ENCODE measurements at places on chromosomes 3 and 15.

DNA sequence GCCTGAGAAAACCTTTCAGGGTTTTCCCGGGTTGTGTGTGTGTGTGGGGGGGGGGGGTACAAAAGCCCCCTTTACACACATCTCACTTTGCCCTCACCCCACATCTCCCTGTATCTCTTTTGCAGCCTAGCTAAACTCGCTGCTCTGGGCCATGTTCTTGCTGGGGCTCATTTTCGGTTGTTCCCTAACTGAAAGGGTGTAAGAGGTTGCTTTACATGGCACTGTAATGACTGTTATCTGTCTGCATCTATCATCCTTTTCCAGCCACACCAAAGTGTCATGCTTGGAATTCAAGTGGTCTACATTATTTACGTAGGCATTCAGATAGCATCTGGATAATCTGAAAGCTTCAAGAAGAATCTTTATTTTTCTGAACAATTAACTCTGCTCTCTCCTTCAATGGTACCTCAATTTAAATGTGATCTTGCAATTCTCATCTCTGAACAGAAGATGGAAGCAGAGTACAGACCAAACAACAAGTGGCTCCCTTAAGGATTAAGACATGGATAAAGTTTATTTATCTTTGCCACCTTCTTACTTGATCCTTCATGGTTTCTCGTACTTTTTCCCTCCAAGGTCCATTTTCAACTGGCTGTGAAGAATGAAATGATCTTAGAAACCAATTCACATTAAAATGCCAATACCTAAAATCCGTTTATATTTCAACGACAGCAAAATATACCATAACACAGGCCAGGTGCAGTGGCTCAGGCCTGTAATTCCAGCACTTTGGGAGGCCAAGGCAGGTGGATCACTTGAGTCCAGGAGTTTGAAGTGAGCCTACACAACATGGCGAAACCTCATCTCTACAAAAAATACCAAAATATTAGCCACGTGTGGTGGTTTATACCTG is 34.9 kb downstream of the DCLK3 start:
- DNase-seq: no peak

DNA sequence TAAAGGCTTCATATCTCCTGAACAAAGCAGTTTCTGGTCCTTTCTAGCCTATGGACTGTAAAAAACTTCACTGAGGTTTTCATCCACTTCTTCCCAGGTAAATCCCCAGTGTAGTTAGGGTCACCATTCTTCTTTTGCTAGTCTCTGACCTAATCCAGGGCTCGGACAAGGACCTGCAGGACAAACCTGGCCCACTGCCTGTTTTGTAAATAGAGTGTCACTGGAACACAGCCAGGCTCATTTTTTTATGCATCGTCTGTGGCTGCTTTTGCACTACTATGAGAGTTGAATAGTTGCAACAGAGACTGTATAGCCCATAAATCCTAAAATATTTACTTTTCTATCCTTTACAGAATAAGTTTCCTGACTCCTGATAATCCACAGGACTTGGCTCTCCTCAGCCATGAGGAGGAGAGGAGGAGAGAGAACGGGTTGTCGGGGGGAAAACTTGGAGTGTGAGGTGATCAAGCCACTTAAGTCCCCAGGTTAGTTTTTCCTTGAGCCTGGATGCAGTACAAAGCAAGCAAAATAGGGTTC is 29.0 kb downstream of the CCR3 start:
- no peak for DNase-seq

GRCh38 chr15:56866803-56867202 is 51.6 kb upstream of the TCF12 start:
- DNase-seq: no peak

- no peak for DNase-seq
These were observed 72.7 kb upstream of the CORO2B start for GRCh38 chr15:68506071-68506470.

GRCh38 chr3:188200481-188200880 is 46.5 kb downstream of the LPP start:
- DNase-seq: no peak

DNA sequence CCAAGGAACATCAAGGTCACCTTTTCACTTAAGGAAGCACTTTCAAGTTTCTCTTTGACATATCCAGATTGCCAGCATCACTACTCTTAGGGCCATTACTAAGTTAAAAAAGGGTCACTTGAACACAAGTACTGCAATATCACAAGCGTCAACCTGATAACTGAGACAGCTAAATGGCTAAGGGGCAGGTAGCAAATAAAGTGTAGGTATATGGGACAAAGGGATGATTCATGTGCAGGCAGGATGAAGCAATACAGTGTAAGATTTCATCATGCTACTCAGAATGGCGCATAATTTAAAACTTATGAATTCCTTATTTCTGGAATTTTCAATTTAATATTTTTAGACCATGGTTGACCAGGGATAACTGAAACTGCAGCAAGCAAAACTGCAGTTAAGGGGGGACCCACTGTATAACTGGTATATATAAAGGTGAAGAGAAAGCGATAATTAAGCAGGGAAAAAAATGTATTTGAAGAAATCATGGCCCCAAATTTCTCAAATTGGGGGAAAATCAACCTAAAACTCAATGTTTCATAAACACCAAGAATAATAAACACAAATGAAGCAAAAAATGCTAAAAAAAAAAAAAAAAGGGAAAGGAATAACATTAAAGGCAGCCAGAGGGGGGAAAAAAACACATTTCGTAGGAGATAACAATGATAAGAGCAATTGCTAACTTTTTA is 13.1 kb downstream of the CCR1 start:
- no peak for DNase-seq

GRCh38 chr3:179391906-179392305 is 44.4 kb downstream of the MFN1 start:
- DNase-seq: no peak

GRCh38 chr3:108472001-108472591 is 38.3 kb downstream of the MYH15 start:
- DNase-seq: no peak

DNA sequence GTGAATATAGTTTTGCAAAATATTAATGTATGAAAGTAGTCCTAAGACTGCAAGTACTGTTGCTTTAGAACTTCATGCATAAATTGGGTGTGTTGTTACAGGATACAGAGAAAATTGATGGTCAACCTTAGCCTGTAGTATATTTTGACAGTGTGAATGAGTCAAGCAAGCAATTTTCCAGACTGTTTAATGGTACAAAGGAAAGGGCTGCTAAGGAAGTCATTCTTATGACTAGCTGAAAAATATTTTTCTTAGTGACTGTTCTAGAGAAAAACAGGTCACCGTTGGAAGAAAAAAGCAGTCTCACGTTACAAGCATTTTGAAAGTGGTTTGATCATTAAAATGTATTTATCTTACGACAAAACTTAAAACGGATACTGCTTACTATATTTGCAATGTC is 49.2 kb downstream of the MBNL1 start:
- no peak for DNase-seq

DNA sequence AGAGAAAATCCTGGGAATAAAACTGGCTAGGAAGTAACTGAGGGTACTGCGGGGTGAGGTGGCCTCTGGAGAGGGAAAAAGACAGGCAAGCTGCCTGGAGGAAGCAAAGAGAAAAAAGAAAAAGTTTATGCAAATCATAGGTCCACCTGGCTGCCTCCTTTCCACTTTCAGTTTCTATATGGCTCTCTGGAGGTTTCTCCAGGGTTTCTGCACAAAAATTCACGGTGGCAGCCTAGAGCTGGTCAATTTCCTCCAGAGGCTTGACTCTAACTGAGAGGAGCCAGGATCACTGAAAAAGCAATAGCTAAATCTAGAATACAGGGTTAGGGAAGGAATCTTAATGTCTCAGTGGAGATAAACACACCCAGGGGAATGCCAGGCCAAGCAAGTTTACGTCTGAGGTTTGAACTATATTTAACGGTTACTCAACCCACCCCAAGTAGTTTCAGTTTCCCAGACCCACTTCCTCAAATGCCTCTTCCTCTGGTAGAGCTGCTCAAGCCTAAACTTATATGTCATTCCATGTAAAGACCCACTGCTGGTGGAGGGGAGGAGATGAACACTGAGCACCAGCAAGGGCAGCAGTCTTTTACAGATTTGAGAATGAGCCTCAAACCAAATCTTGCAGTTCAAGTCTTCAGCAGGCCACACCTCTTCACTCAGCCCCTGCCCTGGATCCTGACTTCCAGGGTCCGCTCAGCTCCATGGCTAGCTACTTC is 5.7 kb downstream of the LYSMD2 start:
- DNase-seq: no peak

DNA sequence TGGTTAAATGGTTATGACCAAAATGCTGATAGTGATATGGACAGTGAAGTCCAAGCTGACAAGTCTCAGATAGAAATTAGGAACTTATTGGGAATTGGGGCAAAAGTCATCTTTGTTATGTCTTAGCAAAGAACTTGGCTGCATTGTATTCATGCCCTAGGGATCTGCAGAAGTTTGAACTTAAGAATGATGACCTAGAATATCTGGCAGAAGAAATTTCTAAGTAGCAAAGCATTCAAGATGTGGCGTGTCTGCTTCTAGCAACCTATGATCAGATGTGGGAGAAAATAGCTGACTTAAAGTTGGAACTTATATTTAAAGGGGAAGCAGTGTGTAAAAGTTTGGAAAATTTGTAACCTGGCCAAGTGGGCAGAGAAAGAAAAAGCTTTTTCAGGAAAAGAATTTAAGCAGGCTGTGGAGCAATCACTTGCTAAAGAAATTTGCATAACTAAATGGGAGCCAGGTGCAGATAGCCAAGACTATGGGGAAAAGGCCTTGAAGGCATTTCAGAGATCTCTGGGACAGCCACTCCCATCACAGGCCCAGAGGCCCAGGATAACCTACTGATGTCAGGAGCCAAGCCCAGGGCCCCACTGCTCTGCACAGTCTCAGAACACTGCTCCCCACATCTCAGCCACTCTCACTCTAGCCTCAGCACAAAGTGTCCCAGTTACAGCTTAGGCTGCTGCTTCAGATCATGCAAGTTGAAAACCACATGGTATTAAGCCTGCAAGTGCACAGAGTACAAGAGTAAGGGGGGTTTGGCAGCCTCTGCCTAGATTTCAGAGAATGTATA is 147.8 kb upstream of the TGFBR2 start:
- DNase-seq: no peak

DNA sequence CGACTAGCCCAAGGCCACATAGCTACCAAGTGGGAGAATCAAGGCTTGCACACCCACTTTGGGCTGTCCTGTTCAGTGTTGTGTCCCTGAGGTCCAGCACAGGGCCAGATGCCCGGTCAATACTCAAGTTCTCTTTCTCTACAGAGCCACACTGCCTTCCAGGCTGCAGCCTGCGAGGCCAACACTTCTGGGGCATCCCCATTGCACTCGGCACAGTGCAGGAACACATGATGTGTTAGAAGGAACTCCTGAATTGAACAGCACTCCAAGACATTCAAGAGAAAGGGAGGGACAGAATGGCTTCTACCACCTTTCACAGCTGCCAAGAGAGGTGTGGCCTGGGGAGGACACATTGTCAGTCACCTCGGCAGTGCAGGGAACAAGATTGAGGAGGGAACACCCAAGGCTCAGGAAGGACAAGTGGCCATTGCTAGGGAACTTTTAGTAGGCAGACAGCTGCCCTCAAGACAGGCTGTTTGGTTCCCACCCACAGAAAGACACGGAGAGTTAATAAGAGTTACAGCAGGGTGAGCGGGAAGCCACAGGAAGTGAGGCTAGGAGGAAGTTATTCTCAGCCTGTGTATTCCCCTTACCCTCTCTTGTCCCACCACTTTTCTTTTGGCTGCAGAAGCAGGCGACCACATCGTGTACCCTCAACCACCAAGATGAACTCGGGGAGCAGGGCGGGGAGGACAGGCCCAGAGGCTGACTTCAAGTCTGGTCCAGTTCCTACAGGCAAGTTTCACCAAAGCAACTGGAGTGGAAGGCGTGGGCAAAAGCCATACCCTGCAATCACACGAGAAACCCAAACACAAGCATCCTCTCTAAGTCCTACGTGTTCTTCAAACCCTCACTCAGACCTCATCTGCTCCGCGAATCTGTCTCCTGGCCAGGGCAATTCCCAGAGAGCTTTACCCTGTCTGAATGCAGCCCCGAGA is 69.4 kb downstream of the SRGAP3 start:
- no peak for DNase-seq

DNA sequence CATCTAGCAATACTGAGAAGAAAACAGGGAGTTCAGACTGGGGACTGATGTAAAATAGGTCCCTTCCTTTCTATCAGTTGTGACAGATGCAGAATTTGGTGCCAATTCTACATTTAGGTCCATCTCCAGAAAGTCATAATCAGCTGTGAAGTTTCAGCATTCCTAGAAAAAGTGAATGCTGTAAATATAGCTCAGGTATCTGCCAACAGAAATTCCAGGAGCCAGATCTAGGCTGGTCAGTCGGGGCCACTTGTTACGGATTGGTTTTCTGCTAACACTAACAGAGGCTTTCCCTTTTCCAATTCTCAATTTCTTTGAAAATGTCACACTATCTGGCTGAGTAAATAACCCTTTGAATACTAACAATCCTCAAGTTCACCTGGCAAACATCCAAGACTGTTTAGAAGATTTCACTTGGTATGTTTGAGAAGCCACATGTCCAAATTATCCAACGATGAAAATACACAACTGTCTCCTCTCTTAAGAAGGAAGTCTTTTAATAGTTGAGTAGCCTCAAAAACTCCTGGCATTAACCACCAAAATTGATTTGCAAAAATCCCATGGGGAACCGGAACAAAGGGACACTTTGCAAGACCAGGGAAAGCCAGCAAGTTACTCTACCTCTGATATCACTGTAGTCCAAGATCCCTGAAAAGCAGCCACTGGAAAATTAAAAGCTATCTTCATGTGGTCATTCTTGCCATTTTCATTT is 222.3 kb downstream of the ZMAT3 start:
- DNase-seq: no peak

DNA sequence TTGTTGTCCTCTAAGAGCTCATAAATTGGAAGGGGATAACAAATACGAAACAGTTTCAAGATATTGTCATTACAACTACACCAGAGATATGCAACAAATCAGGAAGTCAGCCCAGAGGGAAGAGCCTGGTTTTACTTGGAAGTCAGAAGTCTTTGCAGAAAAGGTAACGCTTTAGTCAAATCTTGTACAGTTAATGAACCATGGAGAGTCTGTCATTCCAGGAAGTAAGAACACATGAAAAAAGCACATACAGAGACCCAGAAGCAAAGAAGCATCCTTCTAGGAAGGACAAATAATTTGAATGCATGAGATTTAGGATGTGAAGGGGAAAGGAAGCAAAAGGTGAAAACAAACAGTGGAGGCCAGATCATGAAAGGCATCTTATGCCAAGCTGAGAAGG is 19.6 kb downstream of the DYNC1LI1 start:
- no peak for DNase-seq

DNA sequence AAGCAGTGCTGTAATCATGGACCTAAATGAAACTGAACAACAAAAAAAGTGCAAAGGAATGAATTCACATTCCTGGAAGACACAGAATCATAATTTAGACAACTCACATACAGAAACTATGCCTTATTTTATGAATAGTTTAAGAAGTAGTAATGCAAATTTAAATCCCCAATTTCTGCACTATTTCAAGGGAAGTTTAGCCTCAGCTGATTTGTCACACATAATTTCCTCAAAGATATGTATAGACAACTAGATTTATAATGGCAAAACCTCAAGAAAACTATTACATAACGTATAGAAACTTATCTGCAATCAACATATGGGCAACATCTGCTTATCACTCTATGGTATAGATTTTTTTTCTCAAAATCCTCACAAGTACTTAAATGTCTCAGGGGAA is 7.8 kb upstream of the PTX3 start:
- DNase-seq: no peak

- DNase-seq: no peak
These were observed 27.3 kb upstream of the TGFBR2 start for GRCh38 chr3:30578986-30579579.

Data from iPS DF 6.9 (cell line).